ENCODE measurements at places on chromosomes 11 and 22.

- DNase-seq: no peak
Measured at GRCh38 chr22:49847751-49848689, 5.6 kb upstream of the ZBED4 start.

DNA sequence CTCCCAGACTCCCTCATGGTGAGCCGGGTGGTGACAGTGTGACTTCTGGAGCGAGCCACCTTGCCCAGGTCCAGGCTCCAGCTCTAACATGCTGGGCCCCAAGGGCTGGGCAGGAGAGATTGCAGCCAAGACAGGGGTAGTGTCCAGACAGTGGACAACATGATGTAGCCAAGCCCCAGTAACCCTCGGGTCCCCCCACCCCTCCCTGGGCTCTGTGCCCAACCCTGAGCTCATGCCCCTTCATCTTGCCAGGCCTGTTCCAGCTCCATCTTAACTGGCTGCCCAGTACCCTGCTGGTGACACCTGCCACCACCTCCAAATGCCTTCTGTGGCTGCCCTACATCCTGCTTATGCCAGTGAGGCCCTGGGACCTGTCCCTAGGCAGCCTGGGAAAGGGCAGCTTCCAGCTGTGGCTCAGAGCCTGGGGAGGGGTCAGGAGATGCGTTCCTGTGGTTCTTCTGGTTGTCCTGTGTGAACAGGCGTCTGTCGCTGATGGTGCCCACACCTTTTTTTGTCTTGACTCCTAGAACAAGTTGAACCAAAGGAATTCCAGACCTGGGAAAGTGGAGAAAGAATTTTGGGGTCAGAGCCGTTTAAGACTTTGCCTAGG is 12.5 kb upstream of the SYT12 start:
- DNase-seq: no peak

- DNase-seq: no peak
Measured at GRCh38 chr11:102427068-102427467, 25.5 kb downstream of the TMEM123 start.

- no peak for DNase-seq
Measured at GRCh38 chr22:27782088-27782487, 19.5 kb downstream of the MN1 start.

DNA sequence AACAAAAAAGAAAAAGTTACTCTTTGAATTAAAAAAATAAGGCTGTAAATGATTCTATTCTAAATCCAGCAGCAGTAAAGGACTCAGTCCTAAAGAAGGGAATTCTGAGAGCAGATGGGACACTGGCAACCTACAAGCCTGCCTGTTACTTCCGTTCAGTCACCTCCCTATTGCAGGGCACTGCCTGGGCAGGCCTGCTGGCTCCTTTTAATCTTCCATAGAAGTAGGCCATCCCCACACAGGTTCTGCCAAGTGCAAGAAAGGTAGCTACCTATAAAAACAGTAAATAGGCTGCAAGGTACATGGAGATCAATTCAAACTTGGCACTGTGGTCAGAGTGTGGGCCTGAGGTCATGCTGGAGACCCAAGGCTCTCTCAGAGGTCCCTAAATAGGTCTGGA is 136.4 kb downstream of the TRIM44 start:
- DNase-seq: no peak

DNA sequence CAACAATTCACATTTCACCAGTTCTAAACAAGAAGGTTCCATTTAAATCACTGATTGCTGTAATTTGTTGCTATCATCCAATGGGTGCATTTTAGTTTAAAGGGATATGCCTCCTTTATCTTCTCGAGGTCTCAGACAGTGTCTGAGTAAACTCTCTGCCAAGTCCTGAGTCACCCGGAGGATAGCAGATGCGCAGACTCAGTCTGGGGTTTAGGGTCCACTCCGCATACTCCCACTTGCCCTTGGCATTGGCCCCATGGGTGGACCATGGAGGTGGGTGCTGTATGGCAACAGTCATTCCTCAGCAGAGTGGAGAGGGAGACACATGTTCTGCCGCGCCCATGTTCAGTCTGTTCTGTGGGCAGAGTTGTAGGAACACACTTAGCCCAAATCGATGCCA is 65.4 kb upstream of the CRTAM start:
- no peak for DNase-seq
